Stimulated activated CD4-positive, alpha-beta T cell treated with anti-CD3 and anti-CD28 coated beads, Interleukin-2, amount 100 ng/mL, for 4 hours (primary cell): ENCODE measurements at places on chromosomes 13 and 19.
A peak's percentile ranks its signal among the peaks of the same experiment; 100 is the strongest.

DNA sequence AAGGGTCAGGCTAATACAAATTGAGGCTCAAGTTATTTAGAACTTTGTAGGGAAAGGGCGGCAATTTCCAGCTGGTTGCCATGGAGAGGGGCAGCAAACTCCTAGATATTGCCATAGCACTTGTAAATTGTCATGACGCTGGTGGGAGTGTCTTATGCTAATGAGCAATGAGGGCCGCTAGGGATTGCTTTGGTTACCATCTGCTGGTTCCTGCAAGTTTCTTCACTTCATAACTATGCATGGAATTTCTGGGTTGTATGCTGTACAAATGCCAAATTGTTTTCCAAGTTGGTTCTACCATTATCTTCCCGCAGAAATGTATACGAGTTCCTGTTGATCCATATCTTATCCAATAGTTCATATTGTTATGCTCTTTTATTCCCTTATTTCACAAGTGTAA lies 1339.4 kb downstream of the EFNB2 start:
- no peak for DNase-seq

DNA sequence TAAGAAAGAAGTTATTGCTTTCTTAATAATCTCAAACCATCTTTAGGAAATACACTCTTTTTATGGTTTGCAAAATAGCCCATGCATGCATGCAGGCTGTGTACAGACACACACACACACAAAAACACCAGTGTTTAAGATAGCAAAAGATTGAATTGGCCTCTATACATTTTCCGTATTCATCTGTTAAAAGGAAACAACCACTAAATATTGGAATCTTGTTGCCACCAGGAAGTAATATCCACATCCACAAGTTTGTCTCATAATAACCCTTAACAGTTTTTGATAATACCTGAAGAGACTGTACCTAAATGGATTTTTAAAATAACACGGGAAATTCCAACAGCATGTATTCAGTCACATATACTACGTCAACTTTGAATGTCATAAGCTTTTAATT lies 7.3 kb upstream of the MAB21L1 start:
- no peak for DNase-seq

DNA sequence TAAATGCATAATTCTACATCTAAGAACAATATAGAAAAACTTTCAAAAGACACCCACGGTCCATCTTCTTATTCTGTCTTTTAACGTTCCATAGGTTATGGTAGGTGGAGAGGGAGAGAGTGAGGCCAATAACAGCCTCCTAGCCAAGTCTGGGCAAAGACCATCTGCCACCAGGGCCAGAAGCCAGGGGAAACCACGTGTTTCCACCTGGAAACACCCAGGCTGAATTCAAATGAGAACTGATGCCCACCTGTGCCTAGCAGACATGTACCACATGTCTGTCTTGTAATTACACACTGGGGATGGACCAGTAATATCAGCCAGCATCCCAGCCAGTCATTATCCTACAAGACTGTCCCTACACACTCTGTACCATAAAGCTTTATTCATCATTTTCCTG lies 1573.1 kb downstream of the EFNB2 start:
- DNase-seq = no peak

DNA sequence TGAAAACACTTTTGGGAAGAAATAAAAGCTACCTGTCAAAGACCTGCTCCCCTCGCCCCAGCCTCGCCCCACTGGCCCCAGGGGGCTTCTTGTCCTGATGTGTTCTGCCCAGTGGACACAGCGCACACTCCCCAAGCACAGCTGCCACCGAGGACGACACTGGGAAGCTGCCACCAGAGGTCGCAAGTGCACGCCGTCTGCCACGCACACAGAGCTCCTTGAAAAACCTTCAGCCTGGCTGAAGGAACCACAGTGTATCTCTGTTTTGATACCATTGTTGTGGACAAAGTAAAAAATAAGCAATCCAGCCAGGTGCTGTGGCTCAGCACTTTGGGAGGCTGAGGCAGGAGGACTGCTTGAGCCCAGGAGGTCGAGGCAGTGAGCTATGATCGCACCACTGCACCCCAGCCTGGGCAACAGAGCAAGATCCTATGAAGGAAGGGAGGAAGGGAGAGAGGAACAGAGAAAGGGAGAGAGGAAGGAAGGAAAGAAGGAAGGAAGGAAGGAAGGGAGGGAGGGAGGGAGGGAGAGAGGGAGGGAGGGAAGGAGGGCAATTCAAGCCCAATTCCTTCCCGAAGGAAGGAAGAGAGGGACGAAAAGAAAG lies 57.3 kb downstream of the CEBPG start:
- DNase-seq = peak; percentile 33

DNA sequence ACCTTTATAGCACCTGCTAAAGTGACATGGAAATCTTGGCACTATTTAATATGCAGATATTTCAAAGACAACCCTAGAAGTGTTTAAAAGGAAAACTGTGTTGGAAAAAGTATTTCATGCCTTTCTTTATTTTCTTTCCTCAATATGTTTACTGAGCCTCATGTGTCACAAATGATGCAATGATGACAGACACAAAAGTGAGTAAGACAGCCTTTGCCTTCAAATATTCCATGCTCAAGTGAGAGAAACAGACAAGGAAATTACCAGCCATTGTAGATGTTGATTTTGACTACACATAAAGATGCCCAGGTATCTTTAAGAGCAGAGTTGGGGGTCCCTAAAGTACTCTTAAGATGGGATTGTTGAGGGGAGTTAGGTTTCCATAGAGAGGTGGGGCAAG lies 48.0 kb upstream of the TPP2 start:
- no peak for DNase-seq

- no peak for DNase-seq
Measured at GRCh38 chr13:105547851-105548250, 987.6 kb downstream of the EFNB2 start.

GRCh38 chr13:94233837-94234236 lies 245.6 kb downstream of the DCT start:
- no peak for DNase-seq

DNA sequence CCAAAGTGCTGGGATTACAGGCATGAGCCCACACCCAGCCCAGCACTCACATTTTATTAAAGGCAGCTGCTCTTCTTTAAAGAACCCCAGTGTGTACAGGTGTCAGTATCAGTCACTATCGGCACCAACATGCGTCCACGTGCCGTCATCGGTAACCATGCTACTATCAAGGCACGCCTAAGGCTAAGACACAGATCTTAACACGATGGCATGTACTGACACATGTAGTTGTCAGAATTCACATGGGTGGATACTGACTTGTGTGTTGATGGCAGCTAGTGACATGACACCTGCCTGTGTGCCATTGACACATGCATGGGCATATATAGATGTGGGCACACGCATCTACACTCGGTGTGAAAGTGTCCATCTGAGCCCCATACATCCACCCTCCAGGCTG lies 12.2 kb upstream of the HIF3A start:
- no peak for DNase-seq

DNA sequence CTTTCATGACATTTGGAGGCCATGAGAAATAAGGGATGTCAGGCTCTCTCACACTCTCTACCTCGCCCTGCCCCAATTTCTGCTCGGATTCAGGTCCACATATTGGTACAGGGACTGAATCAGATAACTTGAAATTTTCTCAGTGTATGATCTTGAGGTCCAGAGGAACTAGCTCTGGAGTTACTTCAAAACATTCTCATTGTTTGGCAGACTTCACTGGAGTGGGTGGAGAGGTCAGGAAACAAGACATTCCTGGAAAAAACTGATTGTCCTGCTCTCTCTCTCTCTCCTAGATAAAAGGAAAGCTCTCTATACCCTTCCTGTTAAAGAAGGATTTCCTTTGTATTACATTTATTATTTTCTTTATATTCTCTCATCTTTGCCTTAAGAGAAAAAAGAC lies 428.1 kb upstream of the DACH1 start:
- DNase-seq = no peak

- no peak for DNase-seq
Measured at GRCh38 chr13:48853728-48854102, 122.0 kb upstream of the FNDC3A start.

GRCh38 chr13:44054525-44054924 lies 174.8 kb downstream of the LACC1 start:
- no peak for DNase-seq

DNA sequence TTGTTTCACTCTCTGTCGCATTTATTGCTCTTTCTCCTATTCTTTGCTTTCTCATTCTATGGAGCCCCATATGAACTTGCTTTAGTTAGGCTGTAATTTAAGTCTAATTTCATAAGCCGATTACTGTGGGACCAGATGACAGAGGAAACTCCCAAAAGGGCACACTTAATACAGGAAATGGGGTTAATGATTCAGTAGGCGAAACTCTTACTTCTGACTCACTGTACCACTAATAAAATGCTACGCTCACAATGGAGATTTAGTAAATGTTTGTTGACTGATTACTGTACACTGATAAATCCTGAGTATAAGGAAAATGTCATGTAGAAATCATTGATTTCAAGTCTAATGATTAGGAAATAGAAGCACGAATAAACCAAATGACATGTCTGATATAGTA lies 276.4 kb downstream of the KLF5 start:
- DNase-seq = no peak

GRCh38 chr13:32408296-32409000 lies 19.5 kb downstream of the N4BP2L1 start:
- DNase-seq = no peak

GRCh38 chr13:60178327-60178726 lies 14.6 kb upstream of the DIAPH3 start:
- no peak for DNase-seq

DNA sequence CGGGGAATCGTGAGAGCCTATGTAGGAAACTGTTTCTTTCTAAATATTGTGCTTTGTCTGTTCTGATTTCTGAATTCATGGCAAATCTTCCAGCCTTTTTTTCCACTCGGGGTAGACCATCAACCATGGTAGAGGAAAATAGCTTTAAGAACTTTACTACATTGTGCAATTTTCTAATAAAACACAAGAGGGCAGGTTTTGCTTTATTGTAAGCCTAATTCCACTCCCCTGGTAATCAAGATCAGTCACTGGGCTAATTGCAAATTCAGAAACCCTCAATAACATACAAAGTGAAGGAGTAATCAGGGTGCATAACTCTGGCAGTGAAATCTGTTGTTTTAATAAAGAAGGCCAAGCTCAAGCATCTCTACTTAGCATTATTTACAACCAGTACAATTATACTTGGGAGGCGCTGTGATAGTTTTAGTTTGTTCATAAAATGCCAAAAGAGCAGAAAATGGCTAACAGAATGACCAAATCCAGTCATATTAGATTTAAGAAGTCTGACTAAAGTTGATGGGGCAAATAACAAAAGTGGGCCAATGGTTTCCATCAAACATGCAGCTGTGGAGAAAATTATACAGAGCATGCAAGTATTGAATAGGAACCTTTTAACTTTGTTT lies 43.8 kb downstream of the DCT start:
- no peak for DNase-seq

GRCh38 chr19:46147791-46148288 lies at the start of gene IGFL2:
Gene IGFL2 (plus strand): TSS chr19:46148238. CDS start chr19:46148279, 41 bp downstream.
- DNase-seq = peak; percentile 9

DNA sequence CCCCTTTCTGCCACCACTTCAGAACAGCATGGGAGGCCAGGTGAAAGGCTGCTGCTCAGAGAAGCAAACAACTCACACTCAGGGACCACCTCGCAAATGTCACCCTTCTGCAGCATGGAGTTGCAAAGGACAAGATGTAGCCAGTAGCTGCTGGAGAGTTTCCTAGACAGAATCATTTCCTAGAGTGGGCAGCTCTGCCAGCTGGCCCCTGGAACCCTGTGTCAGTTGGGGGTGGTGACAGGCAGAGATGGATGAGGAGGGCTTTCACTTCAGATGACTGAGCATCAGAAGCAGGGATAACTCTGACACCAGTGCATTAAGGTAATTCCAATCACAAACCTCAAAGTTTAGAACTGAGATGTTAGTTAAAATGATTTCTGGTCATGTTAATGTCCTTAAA lies 34.4 kb upstream of the EPHX3 start:
- no peak for DNase-seq

DNA sequence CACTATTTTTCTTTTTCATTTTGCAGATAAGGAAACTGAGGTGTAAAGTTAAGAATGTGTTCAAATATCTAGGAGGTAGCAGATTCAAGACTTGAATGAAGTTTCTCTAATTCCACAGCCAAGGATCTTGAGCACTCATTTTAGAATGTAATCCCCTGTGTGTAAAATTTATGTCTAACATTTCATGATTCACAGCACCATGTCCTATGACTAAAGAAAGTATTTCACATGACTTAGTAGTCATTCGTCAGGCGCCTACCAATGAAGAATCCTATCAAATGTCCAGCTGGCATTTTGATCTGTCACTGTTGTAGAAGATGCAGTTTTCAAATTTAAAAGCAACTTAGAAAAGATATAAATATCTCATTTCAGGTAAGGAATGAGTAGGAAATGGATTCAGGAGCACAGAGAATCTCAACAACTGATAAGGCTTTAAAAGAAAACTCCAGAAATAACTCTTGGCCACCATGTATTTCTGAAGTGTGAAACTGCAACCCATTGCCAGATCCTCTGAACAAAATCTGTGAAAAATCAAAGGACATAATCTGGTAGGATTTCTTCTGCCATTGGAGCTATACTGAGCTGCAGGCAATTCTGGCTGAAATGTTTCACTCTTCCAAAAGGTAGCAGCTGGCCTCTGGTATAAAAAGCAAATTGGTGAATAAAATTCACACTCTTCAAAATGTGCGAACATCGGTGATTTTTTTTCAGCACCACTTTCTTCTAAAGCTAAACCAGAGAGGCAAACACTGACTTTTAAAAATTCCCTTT lies 92.2 kb downstream of the DCLK1 start:
- no peak for DNase-seq

DNA sequence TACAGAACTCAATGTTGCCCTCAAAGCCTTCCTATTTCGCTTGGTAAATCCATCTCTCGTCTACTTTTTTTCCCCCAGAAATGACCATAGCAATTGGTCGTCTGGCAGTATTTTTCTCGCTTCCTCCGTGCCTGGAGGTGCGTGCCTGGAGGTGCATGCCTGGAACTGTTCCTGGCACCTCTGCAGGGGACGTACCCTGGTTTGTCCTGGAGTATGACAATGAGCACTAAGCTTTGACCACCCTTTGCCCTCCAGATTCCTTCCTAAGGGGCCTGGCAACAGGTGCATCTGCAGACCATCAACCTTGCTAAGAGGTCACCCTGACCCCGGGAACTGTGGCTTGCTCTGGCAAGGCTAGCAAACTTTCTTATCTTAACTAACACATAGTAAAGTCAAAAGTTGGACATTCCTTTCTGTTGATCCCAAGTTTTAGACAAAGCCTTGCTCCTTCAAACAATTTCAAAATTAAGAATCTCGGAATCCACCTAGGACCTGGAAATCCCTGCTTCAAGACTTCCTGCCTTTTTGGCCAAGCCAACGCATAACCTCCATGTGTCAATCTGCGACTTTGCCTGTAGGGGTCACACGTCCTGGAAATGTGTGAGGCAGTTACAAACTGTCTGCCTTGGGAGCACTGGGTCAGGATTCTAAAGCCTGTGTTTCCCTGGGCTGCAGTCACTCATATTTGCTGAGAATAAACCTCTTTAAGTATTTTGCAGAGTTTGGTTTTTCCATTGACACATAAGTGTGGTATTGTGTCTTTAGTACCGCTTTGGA lies 28.8 kb upstream of the TUBGCP3 start:
- no peak for DNase-seq
